ENCODE measurements at places on chromosomes 5 and 9.

- H3K27me3 ChIP-seq: no peaks in the 10 kb centered on the region
- DNase-seq: peak; percentile 50
- H3K4me3 ChIP-seq: no peak overlapping the region
- no peak overlapping the region for H3K27ac ChIP-seq
- peaks cover 9% of the 10 kb centered on the region for H3K4me1 ChIP-seq
Observed at GRCh38 chr9:128554155-128554862, 1.9 kb downstream of the SPTAN1 start.

DNA sequence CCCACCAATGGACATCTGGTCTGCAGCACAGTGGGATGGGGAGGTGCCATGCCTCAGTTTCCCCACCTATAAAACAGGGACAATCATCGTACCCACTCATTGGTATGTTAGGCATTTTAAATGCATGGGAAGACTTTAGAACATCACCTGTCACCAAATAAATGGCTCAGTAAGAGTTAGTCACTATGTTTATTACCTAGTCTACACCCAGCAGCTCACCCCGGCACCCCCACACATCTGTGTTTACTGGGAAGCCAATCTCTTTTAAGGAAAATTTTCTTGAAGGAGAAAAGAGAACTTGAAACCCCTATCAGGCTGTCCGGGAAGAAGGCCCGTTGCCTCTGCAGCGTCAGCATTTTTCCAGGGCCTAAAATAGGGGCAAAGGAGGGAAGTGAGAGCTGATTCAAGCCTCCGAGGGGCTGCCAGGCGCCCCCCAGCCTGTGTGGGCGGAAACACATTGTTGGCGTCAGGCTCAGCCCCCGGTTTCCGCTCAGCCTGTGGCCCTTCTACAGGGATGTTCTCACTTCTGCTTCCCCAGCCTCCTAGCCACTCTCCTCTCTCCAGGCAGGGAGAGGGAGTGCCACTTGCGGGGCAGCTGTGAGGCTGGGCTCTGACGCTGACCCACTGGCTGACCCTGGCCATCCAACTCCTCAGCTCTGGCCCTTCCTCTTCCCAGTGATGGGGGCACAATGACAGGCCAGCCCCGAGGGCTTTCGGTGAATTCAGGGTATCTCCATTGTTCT is 4.6 kb downstream of the CSF1R start:
- no peak for DNase-seq
- H3K27ac ChIP-seq: no peak overlapping the region
- H3K4me1 ChIP-seq: peaks cover 3% of the 10 kb centered on the region
- H3K27me3 ChIP-seq: no peaks in the 10 kb centered on the region

GRCh38 chr5:31809050-31809870 is 170.3 kb downstream of the PDZD2 start:
- H3K36me3 ChIP-seq: no peaks in the 10 kb centered on the region
- no peak for DNase-seq
- no peak overlapping the region for H3K4me3 ChIP-seq
- H3K4me1 ChIP-seq: no peaks in the 10 kb centered on the region
- H3K27me3 ChIP-seq: no peaks in the 10 kb centered on the region

DNA sequence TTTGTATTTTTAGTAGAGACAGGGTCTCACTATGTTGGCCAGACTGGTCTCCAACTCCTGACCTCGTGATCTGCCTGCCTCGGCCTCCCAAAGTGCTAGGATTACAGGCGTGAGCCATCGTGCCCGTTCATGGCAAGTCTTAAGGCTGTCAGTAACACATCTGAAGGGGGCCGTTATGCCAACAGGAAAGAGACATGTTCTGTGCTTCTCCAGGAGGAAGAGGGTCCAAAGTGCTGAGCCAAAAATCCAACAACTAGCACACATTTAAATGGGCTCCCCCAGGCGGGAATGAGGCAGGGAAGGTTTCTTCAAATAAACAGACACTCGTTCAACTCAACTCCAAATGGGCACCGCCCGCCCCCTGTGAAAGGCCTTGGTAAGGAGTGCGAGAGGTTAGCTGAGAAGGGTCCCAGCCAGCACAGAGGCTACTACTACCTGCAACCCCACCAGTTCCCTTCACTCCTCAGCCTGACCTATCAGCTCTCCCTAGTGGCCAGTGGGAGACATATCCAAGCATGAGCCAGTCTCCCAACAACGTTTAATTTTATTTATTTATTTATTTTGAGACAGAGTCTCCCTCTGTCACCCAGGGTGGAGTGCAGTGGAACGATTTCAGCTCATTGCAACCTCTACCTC is 84.1 kb upstream of the DMRT1 start:
- no peaks in the 10 kb centered on the region for H3K36me3 ChIP-seq
- no peak overlapping the region for H3K4me3 ChIP-seq
- DNase-seq: peak; percentile 37
- no peaks in the 10 kb centered on the region for H3K4me1 ChIP-seq
- H3K27ac ChIP-seq: no peak overlapping the region

GRCh38 chr9:77883133-77883532 is 148.5 kb downstream of the GNAQ start:
- no peak overlapping the region for H3K27ac ChIP-seq
- no peak overlapping the region for H3K4me3 ChIP-seq
- H3K36me3 ChIP-seq: no peaks in the 10 kb centered on the region
- H3K4me1 ChIP-seq: peaks cover 2% of the 10 kb centered on the region

- no peak overlapping the region for H3K27ac ChIP-seq
- DNase-seq: no peak
- H3K4me3 ChIP-seq: no peak overlapping the region
- H3K27me3 ChIP-seq: no peaks in the 10 kb centered on the region
- H3K4me1 ChIP-seq: no peaks in the 10 kb centered on the region
Observed at GRCh38 chr5:143340891-143341685, 62.4 kb downstream of the NR3C1 start.

GRCh38 chr9:84917366-84918070 is 248.0 kb downstream of the NTRK2 start:
- no peaks in the 10 kb centered on the region for H3K4me1 ChIP-seq
- DNase-seq: no peak
- H3K36me3 ChIP-seq: no peaks in the 10 kb centered on the region
- H3K27me3 ChIP-seq: no peaks in the 10 kb centered on the region
- H3K4me3 ChIP-seq: no peak overlapping the region

GRCh38 chr9:135810806-135811575 is 96.4 kb downstream of the CAMSAP1 start:
- H3K36me3 ChIP-seq: peaks cover 23% of the 10 kb centered on the region
- DNase-seq: no peak
- H3K27ac ChIP-seq: no peak overlapping the region
- no peaks in the 10 kb centered on the region for H3K27me3 ChIP-seq
- no peak overlapping the region for H3K4me3 ChIP-seq

DNA sequence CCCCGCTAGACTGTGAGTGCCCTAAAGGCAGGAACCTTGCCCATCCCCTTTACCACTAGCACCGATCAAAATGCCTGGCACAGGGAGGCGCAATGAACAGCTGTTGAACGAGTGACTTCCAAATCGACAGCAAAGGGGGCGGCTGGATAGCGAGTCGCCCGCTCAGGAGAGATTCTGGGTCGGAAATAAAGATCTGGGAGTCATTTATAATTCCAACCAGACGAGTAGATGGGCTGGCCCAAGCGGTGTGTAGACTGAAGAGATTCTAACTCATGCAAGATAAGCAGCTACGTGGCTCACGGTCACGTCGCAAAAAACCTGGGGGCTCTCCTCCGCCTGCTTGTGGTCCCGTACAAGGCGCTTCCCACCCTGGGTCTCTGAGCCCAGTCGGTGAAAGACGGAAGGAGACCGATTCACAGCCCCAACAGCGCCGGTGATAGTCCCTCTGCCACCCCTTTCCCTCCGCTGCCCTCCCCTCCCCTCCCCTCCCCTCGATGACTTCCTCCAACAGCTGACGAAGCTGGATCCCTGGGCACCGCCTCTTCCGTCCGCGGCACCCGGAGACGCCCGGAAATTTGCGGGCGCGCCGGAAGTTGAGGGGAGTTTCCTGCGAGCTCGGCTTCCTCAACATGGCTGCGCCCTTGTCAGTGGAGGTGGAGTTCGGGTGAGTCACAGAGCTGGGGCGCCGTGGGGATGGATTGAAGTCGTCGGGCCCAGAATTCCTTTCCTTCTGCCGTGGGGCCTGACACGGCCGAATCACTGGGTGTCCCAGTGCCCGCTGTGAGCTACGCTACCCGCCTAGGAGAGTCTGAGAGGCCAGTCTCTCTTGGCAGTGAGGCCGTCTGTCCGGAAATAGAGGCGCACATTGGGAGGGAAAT is at the start of gene URM1:
Gene URM1 (plus strand): TSS at position 623 of the 878 bp plus-strand sequence. CDS start 7 bp downstream, at position 630.
- peak; percentile 83 for DNase-seq
- peaks cover 7% of the 10 kb centered on the region for H3K27me3 ChIP-seq
- H3K4me1 ChIP-seq: peaks cover 4% of the 10 kb centered on the region
- H3K36me3 ChIP-seq: no peaks in the 10 kb centered on the region

DNA sequence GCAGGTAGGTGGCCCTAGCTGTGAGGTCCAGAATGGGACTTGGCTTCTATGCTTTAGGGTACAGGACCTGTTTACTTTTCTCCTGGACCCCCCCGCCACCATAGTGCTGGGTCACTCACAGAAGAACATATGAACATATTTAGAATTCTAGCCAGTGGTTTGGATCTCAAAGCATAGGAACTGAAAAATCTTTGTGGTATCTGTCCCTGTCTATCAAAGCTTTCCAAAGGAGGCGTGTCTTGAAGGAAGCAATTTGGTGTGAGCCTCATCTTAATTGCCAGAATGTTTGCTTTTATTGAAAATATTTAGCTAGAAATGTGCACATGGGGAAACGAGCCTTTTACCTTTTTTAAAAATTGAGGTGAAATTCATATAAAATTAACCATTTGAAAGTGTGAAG is 6.2 kb downstream of the PHF2 start:
- no peak overlapping the region for H3K4me3 ChIP-seq
- H3K4me1 ChIP-seq: peaks cover 4% of the 10 kb centered on the region
- no peaks in the 10 kb centered on the region for H3K27me3 ChIP-seq
- no peak for DNase-seq
- no peaks in the 10 kb centered on the region for H3K36me3 ChIP-seq

GRCh38 chr9:96100385-96101300 is 201.3 kb downstream of the HSD17B3 start:
- no peaks in the 10 kb centered on the region for H3K36me3 ChIP-seq
- H3K4me1 ChIP-seq: peaks cover 6% of the 10 kb centered on the region
- no peak for DNase-seq
- no peak overlapping the region for H3K27ac ChIP-seq

DNA sequence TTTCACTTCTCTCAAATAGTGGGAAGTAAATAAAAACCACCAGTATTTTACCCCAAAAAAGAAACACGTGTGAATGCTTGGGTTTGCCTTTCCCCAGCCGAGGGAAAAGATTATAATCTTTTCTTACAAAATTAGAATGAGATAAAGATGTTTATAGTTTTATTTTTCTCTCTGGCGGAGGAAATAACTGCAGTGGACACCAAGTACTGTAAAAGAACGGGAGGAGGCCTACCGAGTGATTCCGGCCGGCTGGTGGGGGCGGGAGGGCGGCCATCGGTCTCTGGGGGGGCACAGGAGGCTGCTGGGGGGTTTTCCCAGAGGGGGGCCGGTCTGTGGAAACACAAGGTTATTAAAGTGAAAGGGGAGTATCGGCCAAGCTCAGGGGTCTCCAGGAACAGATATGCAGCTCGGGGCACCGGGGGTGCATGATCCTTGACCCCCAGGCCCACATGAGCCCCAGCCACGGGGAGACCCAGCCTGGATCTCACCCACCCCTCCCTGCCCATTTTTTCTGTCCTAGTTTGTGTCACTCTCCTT is 29.4 kb downstream of the LCP2 start:
- no peak for DNase-seq
- H3K36me3 ChIP-seq: no peaks in the 10 kb centered on the region
- no peaks in the 10 kb centered on the region for H3K27me3 ChIP-seq
- H3K27ac ChIP-seq: no peak overlapping the region
- peaks cover 3% of the 10 kb centered on the region for H3K4me1 ChIP-seq

- H3K27ac ChIP-seq: no peak overlapping the region
- no peak for DNase-seq
- H3K27me3 ChIP-seq: no peaks in the 10 kb centered on the region
- H3K36me3 ChIP-seq: no peaks in the 10 kb centered on the region
- no peaks in the 10 kb centered on the region for H3K4me1 ChIP-seq
- H3K4me3 ChIP-seq: no peak overlapping the region
Observed at GRCh38 chr5:59097116-59097515, 514.2 kb downstream of the RAB3C start.

- no peak overlapping the region for H3K4me3 ChIP-seq
- H3K36me3 ChIP-seq: no peaks in the 10 kb centered on the region
- DNase-seq: no peak
- H3K27me3 ChIP-seq: no peaks in the 10 kb centered on the region
- H3K27ac ChIP-seq: no peak overlapping the region
Observed at GRCh38 chr9:135332516-135332915, 147.1 kb upstream of the PPP1R26 start.

DNA sequence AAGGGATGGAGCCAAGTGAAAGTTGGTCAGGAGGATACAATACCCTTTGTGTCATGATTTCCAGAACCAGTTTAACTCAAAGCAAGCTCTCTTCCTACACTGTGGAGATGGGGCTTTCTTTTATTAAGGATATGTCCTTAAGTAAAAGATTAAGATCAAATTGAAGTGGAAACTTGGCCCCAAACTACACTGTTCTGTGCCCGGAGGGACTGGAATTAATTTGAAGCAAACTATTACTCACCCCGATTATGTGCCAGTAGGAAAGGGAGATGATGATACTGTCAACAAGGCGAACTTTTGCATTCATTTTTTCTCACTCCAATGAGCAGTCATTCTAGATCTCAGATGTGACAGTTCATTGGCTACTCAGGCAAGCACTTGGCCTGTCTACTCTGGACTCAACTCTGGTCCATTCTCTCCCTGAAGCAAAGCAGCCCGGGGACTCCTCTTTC is 186.7 kb downstream of the NTRK2 start:
- H3K36me3 ChIP-seq: no peaks in the 10 kb centered on the region
- H3K4me3 ChIP-seq: no peak overlapping the region
- H3K27me3 ChIP-seq: no peaks in the 10 kb centered on the region
- H3K27ac ChIP-seq: no peak overlapping the region
- DNase-seq: no peak
- peaks cover 2% of the 10 kb centered on the region for H3K4me1 ChIP-seq

- H3K27ac ChIP-seq: no peak overlapping the region
- no peaks in the 10 kb centered on the region for H3K36me3 ChIP-seq
- no peaks in the 10 kb centered on the region for H3K27me3 ChIP-seq
- DNase-seq: no peak
- H3K4me1 ChIP-seq: peaks cover 8% of the 10 kb centered on the region
Observed at GRCh38 chr9:132862533-132862932, 15.6 kb downstream of the AK8 start.

GRCh38 chr5:37730896-37731455 is 108.9 kb downstream of the GDNF start:
- H3K4me3 ChIP-seq: no peak overlapping the region
- H3K27ac ChIP-seq: no peak overlapping the region
- no peak for DNase-seq
- no peaks in the 10 kb centered on the region for H3K36me3 ChIP-seq
- H3K4me1 ChIP-seq: no peaks in the 10 kb centered on the region

DNA sequence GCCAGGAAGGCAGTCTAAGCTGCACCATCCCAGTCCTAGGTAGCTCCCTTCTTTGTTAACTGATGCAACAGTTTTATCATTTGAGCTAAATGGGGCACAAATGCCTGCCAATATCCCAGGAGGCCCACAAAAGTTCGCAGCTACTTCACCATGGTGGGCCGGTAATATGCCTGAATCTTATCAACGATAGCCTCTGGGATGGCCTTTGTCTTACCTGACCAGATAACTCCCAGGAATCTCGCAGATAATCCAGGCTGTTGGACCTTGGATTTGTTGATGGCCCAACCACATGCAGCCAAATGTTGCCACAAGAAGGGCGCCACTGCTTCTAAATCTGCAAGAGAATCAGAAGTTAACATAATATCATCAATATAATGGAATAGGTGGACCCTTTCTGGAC is 83.8 kb upstream of the ATP10B start:
- H3K4me1 ChIP-seq: no peaks in the 10 kb centered on the region
- DNase-seq: no peak
- H3K36me3 ChIP-seq: no peaks in the 10 kb centered on the region
- H3K27me3 ChIP-seq: no peaks in the 10 kb centered on the region
- no peak overlapping the region for H3K27ac ChIP-seq

GRCh38 chr5:164244-164643 is 27.1 kb upstream of the LRRC14B start:
- H3K4me3 ChIP-seq: no peak overlapping the region
- DNase-seq: no peak
- H3K4me1 ChIP-seq: no peaks in the 10 kb centered on the region
- H3K27me3 ChIP-seq: no peaks in the 10 kb centered on the region

All from iPS DF 6.9 (cell line).